ENCODE measurements at places on chromosomes 1 and 21.

GRCh38 chr1:204294357-204294756, 65.4 kb downstream of the PLEKHA6 start:
- DNase-seq: no peak

DNA sequence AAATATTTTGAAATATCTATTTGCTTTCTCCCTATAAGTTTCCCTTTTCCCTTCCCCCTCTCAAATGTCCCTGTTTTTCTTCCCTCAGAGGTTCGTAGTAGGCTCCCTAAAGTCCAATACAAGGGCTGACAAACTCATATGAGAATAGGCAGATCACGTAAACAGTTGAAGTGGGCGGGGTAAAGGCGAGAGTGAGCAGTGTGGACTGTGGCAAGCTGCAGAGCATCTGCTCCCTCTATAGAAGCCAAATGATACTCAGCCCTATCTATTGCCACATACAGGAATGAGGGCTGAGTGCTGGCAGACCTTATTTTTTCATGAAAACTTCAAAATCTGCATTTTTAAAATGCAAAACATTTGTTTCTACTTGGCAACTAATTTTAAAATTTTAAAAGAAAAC, 26.3 kb downstream of the PRDX6 start:
- DNase-seq: no peak

DNA sequence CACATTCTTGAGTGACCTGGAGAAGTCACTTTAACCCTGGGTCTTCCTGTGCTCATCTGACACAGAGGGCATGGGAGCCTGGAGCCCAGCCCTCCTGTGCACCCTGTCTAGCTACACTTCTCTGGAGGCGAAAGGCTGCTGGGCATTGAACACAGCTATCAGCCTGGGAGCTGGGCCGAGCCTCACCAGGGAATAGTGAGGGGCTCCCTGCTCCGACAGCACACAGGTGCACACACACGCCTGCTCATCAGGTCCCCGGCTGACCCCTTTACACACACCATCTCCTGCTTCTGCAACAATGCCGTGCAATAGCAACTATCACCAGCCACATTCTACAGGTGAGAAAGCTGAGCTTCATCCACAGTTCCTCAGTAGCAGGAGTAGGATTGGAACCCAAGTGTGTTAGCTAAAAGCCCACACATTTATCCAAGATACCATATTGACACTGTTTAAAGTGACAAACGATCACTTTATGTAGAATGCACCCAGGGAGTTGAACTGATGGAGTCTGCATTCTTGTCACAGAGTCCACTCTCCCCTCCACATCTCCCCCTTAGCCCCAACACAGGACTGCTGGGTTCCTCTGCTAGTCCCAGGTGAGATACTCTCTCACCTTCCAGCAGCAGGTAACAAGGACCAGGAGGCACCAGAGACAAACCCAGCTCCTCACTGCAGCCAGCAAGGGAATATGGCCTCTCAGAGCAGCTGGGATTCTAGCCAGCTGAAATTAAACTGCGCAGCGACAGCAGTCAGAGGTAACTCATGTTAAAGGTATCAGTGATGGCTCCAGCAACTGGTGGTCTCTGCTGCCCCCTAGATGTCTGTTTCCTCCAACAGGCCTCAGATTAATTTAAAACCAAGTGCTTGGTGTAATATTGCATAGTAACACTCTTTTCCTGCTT, 18.3 kb upstream of the CAPN8 start:
- DNase-seq: peak; percentile 13

- DNase-seq: no peak
Observed at GRCh38 chr1:197912739-197913494, 4.3 kb upstream of the LHX9 start.

DNA sequence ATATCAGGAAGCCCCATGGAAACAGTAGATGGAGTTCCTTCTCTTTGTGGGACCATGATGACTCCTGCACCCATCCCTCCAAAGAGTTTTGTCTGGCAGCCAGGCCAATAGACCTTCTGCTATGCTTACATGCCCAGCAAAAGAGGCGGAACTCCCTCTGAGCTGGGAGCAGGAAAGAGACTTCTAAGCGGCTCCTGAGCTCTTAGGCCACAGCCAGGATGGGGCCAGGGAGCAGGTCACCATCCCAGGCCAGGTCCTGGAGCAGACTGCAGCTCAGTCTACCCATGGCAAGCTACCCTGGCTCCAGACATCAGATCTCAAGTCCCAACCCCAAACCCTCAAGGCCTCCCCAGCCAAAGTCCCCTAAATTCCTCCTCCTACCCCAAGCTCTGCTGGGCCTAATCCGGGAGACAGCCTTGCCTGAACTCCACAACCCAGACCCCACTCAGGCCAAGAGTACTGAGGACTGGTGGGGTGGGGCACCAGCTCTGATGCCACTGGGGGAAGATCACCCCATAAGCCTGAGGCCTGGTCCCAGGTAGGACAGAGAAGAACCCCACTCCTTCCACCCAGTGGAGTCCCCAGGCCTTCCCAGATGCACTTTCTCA, 387.9 kb downstream of the MATN1 start:
- no peak for DNase-seq

- no peak for DNase-seq
Observed at GRCh38 chr21:28229814-28230213, 762.9 kb downstream of the LTN1 start.

- DNase-seq: peak; percentile 19
Observed at GRCh38 chr1:171644805-171645483, 7.5 kb downstream of the MYOC start.

- no peak for DNase-seq
Observed at GRCh38 chr1:179082999-179083335, 1.1 kb downstream of the TOR3A start.

- no peak for DNase-seq
Observed at GRCh38 chr21:33767236-33767635, 124.9 kb downstream of the ITSN1 start.
